Posterior vena cava (tissue), 2 donors: ENCODE measurements at places on chromosomes 1 and 21. TPM values are rescaled to one million over a fixed set of nuclear protein-coding genes. Genes with fewer than 3 reads are reported as not detected.

The AIRE gene
- not detected for total RNA-seq

- no peak for DNase-seq
These were observed 60.8 kb upstream of the RALGPS2 start for GRCh38 chr1:178664278-178664677.

DNA sequence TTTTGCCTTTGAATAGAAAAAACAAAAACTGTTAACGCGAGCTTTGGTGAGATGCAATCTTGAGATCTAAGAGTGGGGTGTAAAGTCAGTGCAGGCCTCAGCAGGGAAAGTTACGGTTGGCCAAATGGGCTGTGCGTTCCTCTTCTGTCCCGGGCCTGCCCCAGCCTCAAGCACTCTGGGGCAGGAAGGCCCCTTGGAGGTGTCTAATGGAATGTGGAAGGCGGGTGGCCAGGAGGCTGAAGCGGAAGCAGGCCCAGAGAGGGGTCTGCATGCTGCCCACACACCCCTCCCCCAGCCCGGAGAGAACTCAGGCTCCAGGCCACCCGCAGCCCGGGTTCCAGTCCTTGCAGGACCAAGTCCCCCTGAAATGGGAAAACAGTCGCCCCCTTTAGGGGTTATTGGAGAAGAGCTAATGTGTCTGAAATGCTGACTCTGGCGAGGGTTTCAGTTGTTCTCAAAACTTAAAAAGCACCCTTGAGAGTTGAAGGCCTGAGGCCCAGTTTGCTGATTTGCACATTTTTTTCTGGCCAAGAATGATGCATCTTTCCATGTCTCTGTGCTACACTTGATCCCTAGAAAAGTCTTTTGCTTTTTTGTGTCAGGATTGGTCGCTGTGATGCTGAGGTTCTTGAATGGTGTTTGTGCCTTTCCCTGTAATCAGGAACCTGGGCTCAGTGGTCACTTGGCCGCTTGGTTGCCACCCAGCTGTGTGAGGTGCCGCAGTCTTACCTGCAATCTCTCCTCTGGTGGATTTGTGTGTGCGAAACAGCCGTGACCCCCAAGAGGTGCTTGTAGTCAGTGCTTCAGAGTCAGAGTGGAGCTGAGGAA lies 2.0 kb downstream of the COL18A1 start:
- DNase-seq: peak; percentile 76

- DNase-seq: peak; percentile 70
These were observed 2.8 kb downstream of the COL18A1 start for GRCh38 chr21:45407629-45408247.

The ZNF672 gene
- total RNA-seq: 17.6 TPM

GRCh38 chr1:220703305-220703704 lies 13.1 kb downstream of the C1orf115 start:
- DNase-seq: no peak

The C8B gene
- not detected for total RNA-seq

DNA sequence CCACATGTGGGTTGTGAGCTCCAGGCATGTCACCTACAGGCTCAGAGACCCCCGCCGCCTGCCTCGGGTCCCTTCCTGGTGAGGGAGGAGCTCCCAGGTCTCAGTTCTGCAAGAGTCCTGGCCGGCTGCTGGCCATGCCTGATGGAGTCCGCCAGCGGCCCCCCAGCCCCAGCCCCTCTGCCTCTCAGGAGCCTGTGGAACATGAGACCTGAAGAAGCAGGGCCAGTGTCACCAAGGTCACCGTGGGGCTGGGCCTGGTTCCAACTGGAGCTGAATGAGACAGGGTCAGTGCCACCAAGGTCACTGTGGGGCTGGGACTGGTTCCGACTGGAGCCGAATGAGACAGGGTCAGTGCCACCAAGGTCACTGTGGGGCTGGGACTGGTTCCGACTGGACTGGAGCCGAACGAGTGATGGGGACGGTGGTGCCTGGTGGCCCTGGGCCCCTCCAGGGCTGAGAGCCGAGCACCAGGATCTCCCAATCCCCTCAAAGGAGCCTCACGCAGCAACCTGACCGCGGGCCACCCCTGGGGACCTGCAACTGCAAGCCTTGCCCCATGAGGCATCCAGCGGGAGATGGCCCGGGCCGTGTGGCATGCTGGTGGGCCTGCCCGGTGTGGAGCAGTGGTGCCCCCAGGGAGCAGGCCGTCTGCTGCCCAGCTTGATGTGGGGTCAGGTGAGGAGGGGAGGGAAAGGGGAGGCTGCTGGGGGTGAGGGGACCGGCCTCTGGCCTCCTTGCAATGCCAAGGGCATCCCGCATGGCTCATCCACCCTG lies 14.5 kb upstream of the PTTG1IP start:
- DNase-seq: no peak

GRCh38 chr21:16457498-16457897 lies 727.7 kb downstream of the USP25 start:
- no peak for DNase-seq

The F13B gene
- total RNA-seq: not detected

The PYHIN1 gene
- total RNA-seq: 3.4 TPM

The MYBPH gene
- not detected for total RNA-seq

GRCh38 chr1:45010855-45011811 lies at the start of gene HECTD3:
Gene HECTD3 (minus strand): TSS chr1:45011324. CDS start chr1:45011257, 67 bp downstream.
- DNase-seq: peak; percentile 92

The SPRR3 gene
- not detected for total RNA-seq

- no peak for DNase-seq
These were observed 1.8 kb upstream of the ELAPOR1 start for GRCh38 chr1:109112056-109112651.

- no peak for DNase-seq
These were observed 124.2 kb upstream of the LYPLAL1 start for GRCh38 chr1:219049501-219049900.

The INAVA gene
- 0.51 TPM for total RNA-seq

GRCh38 chr1:218219460-218219859 lies 65.6 kb upstream of the RRP15 start:
- DNase-seq: no peak

- no peak for DNase-seq
These were observed 117.5 kb upstream of the HOOK1 start for GRCh38 chr1:59697150-59697800.

The ABCA4 gene
- 0.42 TPM for total RNA-seq

- DNase-seq: no peak
These were observed 247.6 kb downstream of the KCNJ6 start for GRCh38 chr21:37668462-37669239.

The LMX1A gene
- total RNA-seq: 0.19 TPM

GRCh38 chr1:209747580-209748262 lies 8.1 kb upstream of the TRAF3IP3 start:
- peak; percentile 96 for DNase-seq

DNA sequence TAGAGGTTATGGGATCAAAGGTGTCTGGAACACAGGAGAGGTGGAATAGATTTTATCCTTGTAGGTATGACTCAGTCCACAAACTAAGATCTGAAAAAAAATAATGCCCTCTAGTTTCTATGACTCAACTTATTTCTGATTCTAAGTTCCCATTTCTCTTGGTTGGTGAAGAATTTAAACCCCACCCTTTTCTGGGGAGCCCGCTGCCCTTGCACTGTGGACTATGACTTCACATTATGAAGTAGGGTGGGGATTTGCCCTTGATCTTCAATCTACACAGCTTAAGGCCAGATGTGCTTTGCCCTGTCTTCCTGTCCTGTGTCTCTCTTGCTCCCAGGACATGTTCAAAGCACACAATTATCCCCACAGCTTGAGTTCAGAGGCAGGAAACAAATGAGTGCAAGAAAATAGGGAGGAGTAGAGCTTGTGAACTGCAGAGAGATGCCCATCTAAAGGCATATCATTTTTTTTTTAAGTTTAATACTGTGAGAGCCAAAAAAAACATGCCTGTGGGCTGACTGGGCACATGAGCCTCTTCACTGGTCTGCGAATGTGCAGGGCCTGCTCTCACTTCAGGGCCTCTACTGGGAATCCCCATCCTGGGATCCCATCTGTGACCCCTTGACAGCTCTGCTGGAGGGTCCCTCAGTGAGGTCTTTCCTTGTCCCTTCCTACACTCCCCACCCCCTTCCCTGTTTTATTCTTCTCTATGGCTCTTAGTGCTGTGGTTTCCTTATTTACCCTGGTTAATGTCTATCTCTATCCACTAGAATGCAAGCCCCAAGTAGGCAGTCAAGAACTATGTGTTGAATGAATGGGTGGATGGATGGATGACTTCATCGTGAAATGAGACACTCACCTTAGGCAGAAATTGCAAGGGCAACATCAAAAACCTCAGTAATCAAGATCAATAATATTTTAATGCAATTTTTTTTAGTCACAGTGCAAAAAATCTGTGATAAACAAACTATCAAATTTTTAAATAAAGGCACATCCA lies 61.5 kb downstream of the CD58 start:
- DNase-seq: no peak

DNA sequence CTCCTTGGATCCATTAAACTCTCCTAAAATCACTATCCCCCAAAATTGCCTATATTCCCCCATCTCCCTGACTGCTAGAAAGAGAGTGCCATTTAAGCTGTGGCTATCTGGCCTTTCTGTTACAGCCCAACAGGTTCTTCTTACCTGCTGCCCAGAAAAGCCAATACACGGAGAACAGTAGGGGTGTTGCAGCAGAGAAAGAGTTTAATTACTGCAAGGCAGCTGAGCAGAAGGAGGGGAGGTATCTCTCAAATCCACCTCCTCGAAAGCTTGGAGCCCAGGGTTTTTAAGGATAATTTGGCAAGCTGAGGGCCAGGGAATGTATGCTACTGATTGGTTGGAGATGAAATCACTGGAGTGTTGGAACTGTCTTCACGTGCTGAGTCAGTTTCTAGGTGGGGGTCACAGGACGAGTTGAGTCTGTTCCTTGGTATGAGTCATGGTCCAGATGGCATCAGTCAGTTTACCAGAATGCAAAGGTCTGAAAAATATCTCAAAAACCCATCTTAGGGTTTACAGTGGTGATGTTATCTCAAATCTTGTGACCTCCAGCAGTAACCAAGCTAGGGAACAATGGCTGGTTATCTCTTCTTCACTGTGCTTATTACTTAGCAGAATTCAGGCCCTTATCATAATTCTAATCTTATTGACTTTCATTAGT lies 89.8 kb downstream of the SMYD3 start:
- no peak for DNase-seq
